ENCODE measurements at places on chromosomes 6 and 20.

DNA sequence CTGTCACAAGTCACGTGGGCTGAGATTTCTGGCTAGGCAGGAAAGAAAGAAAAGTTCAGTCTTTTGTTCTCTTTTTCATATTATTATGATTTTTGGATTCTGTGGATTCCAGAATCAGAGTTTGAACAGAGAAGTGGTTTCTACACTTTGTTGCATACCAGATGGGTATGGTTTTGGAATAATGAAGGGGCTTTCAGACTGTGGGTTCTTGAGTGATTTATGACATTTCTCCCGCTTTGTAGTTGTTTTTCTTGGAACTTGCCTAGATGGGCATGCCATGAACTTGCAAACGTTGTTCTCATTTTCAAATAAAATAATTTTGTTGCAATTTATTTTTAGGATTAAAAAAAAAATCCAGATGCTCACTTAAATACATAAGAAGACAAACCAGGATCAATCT, 34.4 kb downstream of the CBFA2T2 start:
- no peak for DNase-seq

DNA sequence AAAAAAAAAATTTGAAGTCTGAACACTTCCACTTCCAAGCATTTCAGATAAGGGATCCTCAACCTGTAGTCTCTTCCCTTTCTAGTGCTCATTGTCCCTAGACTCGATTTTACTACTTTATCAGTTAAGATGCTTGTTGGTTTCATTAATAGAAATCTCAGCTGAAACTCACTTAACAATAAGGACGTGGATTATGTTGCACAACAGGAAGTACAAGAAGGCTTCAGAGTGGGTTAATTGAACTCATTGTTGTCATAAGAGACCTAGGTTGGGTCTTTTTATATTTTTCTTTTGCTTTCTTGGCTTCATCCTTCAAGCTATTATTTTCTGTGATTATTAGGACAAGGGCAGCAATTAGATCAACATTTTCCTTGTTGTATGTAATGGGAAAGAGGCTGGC, 175.2 kb downstream of the CDKAL1 start:
- no peak for DNase-seq

- no peak for DNase-seq
Observed at GRCh38 chr20:11128220-11128718, 454.5 kb upstream of the JAG1 start.

DNA sequence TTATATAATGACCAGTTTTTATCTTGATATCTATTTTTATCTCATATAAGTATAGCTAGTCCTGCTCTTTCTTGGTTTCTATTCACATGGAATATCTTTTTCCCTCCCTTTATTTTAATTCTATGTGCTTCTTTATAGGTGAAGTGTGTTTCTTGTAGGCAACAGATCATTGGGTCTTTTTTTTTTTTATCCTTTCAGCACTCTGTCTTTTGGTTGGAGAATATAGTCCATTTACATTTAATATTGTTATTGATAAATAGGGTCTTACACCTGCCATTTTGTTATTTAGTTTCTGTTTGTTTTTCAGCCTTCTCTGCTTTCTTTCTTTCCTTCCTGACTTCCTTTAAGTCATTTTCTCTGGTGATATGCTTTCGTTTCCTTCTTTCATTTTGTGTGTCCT, 22.2 kb upstream of the LAMA2 start:
- DNase-seq, result no peak

DNA sequence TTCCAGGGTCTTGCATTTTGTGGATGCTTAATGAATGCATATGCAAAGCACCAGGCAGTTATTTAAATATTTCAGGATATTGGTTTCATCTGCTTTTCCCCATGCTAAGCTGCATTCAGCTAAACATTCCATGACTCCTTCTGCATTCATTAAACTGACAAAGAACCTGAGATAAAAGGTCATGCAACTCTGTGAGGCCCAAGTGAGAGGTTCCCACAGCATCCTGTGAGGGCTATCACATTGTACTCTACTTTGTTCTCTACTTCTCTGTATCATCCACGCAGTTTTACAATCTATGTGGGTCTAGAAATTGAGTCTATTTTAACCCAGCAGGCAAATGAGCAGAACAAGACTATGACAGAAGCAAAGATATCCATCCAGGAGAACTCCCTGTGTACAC, 86.4 kb upstream of the PRSS16 start:
- no peak for DNase-seq

- DNase-seq, result no peak
Observed at GRCh38 chr6:136989571-136990241, 55.1 kb downstream of the IL20RA start.

DNA sequence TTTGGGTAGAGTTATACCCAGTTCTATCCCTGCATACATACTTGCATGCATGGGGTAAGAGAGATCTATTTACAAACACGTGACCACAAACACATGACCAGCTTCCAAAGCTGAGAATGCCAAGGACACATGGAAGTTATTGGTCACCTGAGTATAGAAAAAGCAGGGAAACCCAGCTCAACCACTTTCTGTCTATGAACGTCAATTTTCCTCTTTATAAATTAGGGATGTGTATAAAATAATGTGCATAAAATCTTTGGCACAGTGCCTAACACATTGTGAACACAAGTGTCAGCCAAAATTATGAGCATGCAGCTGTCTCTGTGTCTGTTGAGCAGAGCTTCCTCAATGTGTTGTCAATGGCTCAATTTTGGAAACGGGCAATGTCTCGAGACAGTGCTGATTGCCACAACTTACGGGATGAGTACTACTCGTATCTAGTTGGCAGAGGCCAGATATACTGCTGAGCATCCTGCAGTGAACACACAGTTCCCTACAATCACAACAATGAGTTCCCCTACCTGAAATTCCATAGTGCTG, 44.9 kb downstream of the TPD52L1 start:
- DNase-seq, result no peak

- DNase-seq, result no peak
Observed at GRCh38 chr6:11263291-11263775, 30.9 kb upstream of the NEDD9 start.

DNA sequence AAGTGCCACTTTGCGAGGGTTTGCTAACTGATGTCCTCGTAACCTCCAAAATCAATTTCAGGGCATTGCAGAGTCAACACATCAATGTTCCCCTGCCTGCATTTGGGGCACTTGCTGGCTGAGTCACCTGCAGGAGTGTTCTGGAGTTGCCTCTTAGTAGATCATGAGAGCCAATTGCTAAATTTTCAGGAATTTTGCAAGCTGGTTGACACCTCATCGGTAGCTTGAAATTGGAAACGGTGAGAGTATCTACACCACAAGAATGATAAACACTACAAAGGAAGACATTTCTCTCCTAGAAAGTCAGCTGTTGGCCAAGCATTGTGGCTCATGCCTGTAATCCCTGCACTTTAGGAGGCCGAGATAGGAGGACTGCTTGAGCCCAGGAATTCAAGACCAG, 10.8 kb upstream of the BFSP1 start:
- DNase-seq, result no peak

GRCh38 chr6:122678841-122679240, 68.6 kb downstream of the PKIB start:
- DNase-seq, result no peak
